ENCODE measurements at places on chromosomes 2 and 18.

GRCh38 chr18:13179566-13180113 lies 38.9 kb upstream of the LDLRAD4 start:
- DNase-seq, result peak; percentile 69

- DNase-seq, result no peak
These were observed 92.8 kb downstream of the VIT start for GRCh38 chr2:36789181-36789804.

DNA sequence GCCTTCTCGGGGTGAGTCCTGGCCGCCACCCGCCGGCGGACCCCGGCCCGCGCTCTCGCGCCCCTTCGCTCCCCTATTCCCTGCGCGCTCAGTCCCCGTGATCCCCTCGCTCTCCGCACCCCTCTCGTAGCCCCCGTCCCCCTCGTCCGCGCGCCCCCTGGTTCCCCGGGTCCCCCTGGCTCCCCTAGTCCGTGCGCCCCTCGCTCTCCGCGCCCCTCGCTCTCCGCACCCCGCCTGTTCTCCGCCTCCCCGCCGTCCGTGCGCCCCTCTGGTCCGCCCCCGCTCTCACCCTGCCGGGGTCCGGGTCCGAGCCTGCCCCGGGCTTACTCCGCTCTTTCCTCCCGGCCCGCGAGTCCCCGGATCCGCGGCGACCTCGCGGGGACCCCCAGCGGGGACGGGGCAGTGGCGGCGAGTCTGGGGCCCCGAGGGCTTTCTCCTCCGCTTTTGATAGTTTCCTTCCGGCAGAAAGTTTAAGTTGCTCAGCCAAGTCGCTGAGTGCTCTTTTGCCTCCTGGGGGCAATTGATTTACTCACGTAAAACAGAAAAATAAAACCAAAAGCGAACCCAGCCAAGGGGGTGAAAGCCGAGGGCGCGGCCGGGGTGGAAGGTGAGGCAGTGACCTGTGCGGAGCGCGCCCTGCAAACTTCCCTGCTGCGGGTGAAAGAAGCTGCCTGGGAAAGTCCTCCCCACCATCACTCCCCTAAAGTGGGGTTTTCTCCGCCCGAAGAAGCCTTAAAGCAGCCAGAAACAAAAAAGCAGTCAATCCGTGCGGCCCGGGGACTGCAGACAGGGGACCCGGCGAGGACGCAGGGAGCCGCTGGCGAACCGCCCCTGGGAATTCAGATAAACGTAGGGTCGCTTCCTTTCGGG lies 568 bp downstream of the RAB31 start:
- DNase-seq, result peak; percentile 36

- DNase-seq, result no peak
These were observed 10.1 kb upstream of the CCDC138 start for GRCh38 chr2:108776475-108776874.
